Activated naive CD8-positive, alpha-beta T cell treated with anti-CD3 and anti-CD28 coated beads, Interleukin-2, amount 50 U/mL, for 24 hours (primary cell): ENCODE measurements at places on chromosomes 4 and X.
A peak's percentile ranks its signal among the peaks of the same experiment; 100 is the strongest.

DNA sequence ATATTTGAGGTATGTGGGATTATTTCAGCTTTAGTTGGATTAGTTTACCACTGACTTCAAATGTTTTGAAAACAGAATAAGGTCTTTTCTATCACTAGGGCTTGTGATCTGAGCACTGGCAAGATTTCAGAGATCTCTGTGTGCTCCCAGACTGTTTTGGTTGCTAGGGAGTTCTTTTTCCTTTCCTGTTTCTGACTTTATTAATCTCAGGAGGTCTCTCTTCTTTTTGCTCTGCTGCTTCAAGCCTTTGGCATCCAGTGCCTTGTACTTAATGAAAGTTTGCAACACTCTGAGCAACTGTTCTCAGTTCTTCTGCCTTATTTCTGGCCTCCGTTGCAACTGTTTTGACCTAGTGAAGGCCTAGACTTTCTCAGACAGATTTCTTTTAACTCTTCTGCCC is 32.1 kb upstream of the PAQR3 start:
- DNase-seq: no peak

GRCh38 chr4:81606166-81606565 is 134.5 kb upstream of the RASGEF1B start:
- DNase-seq: no peak

DNA sequence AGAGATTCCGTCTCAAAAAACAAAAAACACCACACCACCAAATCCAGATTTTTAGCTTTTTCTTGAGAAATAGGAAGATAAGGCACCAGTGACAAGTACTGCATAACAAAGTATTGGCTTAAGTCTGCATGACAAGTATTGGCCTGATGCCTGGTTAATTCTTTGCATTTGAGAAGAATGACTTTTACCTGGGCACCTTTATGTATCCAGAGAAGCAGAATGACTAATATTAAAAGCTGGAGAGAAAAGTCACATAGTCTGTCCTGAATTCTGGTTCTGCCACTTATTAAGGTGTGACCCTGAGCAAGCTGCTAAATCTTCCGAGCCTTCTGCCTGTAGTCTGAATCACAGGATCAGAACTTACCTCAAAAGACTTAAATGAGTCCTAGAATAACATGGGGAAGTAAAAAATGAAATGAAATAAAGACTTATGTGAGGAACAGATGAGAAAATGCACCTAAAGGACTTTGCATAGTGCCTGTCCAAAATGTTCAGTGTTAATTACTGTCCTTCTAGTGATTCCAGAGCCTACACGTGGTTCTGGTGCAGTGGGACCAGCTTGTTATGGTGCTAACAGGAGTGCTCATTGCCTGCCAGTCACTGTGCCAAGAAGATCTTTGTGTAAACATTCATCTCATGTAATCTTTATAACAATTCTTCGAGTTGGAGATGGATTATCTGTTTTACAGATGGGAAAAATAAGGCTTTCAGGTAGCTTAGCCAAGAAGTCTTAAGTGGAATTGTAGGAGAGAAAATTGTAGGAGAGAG is 31.6 kb downstream of the UGDH start:
- DNase-seq: no peak

DNA sequence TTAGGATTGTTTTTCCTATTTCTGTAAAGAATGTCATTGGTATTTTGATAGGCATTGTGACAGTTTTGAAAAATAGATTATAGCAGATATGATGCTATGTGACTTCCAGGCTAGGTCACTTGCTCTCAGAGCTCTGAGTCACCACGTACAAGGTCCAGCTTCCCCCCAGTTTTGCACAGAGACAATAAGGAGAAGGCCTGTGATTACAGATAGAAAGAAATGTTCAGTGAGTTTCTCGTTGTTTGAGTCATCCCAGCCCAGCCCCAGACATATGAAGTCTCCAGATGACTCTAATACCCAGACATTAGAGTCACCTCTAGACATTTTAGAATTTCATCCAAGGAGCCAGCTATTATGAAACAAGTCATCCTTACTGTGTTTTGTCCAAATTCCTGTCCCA is 57.2 kb downstream of the MFAP3L start:
- no peak for DNase-seq

DNA sequence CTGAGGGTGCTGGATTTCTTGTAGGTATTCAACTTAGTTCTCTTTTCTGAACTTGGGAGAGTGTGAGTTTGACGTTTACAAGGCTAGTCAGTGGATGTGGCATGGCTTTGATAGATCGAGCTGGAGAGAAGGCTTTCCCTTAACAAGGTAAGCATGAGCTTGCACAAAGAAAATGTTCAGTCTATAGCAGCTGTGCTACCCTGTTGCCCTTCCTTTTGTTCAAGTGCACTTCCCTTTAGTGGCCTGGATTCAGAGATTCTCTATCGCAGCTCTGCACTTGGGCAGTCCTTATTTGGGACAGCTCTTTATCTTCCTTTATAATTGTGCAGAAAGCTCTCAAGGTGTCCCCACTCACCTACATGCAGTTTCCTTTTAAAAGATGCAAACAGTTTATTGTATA is 198.0 kb downstream of the ARHGAP24 start:
- no peak for DNase-seq

DNA sequence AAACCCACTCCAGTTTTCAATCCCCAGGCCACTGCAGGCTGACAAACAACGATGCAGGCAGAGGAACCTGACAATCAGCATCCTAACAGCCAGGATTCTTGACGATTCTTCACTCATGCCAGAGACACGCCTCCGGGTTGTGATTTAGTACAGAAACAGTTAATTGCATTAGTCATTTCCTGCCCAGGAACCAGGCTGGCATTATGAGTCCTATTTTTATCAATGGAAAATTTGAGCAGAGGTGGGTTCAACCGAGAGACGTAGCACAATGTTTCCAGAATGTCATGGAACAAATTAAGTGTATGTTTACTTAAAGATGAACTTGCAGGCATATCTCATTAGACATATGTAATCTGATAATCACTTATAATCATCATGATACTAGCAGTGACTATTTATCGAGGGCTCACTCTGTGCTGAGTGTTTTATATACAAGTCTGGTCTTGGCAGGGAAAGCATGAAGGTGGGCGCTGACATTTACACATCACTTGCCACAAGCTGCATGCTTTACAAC is 159.7 kb downstream of the NSUN7 start:
- peak; percentile 48 for DNase-seq

DNA sequence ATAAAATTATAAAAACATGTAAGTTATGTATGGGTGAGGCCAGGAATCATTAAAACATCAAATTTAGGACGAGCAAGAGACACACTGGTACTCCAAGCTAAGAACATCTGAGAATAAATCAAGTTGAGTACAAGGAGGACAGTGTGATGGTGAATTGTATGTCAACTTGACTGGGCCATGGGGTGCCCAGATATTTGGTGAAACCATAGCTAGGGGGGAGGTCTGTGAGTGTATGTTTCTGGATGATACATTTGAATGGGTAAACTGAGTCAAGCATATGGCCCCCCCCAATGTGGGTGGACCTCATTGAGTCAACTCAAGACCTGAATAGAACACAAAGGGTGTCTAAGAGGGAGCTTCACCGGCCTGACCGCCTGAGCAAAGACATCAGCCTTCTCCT is 115.3 kb upstream of the BCOR start:
- no peak for DNase-seq
